ENCODE measurements at places on chromosomes 4 and X.

DNA sequence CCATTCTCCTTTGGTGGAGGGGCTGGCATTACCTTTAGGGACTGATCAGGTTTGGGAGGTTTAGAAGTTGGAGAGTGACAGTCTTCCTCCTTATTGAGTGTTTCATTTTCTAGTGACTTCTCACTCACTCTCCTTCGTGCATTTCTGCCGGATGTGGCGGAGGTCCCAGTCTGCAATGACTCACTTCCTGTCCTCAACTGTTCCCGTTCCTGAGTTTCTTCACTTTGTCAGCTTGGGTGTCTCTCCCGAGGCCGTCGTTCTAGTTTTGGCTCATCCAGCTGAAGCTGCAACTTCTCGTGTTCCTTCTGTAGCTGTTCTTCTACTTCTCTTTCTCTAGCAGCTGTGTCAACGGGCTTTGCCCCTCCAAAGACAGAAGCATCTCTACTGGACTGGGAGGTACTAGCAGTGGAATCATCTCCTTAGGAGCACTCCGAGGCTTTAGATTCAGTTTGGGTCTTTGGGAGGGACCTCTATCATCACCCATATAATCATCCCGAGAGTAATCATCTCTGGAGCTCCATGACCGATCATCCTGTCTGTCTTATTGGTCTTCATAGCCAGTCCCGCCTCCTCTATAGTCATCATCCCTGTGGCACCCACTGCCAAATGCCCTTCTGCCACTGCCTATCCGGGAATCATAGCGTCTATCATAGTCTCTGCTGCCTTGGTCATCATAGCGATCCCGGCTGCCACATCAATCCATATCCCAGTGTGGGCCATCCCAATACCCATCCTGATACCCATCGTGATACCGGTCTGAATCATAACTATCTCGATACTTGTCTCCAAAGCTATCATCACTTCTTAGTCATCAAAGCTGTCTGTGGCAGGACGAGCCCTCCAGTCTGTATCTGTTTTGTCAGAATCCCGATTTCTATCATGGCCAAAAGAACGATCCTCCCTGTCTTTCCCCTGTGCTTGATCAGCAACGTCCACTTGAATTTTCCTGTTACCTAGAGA is 35.3 kb upstream of the VSIG4 start:
- DNase-seq: no peak

DNA sequence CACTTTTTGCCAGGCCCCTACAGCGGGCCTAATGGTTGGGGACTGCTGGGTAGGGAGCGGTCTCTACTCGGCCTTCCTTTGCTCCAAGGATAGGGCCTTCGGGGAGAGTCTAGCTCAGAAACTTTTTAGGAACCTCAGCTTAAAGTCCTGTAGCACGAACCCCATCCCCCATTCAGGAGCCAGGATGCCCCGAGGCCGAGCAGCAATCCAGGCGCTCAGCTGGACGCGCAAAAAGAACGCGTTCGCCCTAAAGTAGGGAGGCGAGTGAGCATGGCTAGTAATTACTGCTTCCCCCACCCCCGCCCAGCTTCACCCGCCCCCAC is 9.7 kb downstream of the POU4F2 start:
- DNase-seq: no peak

GRCh38 chr4:140856621-140857062 is 100.5 kb upstream of the TBC1D9 start:
- no peak for DNase-seq

DNA sequence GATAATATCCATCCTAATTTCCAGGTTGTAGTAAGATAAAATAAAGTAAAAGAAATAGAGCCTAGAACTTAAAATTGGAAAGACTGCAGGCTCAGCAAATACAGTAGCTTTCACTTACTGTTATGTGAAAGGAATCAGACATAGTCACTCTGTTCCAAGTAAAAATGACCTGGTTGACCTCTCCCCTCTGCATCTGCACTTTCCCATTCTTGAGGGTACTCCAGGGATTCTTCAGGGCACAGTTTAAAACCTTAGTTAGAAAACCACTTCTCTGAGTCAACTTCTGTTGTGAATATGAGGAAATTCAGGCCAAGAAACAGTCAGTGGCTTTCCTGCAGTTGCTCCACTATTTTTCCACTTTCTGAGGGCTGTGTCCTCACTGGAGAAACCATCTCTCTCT is 42.9 kb downstream of the FRAS1 start:
- DNase-seq: no peak

DNA sequence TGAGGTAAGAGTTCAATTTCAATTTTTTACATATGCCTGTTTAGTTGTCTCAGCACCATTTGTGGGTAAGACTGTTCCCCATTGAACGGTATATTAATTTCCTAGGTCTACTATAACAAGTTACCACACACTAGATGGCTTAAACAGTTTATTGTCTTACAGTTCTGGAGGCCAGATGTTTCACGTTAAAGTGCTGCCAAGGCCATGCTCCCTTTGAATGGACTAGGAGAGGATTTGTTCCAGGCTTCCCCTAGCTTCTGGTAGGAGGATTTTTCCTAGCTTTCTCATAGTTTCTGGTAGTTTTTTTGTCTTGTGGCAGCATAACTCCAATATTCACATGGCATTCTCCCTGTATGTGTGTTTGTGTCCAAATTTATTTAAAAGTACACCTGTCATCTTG is 149.3 kb upstream of the CYSLTR1 start:
- no peak for DNase-seq

- DNase-seq: no peak
These were observed 197.2 kb upstream of the CNKSR2 start for GRCh38 chrX:21176921-21177571.

DNA sequence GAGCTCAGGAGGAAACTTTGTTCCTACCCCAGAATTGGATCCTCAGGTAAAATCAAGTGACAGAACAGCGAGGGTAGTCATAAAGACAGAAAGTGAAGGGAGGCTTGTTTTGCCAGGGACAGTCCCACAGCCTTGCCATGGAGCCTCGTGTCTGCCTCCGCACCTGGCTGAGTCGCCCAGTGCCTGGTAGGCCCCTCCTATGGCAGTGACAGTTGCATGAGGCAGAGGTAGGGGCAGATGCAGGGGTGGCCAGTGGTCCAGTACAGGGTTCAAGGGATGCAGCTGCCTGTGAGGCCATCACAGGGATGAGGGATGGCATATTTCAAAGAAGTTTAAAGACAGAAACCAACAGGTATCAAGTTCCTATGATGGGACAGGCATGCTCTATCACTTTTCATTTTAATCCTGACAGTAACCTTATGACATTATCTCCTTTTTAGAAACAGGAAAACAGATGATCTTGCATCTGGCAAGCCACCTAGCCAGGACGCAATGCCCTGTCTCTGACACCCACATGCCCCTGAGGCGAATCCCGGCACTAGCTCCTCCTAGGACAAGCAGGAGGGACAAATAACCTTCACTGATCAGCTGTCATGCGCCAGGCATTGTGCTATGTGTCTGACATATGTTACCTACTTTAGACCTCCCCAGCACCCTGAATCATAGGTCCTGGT is 127.4 kb upstream of the ENPP6 start:
- DNase-seq: no peak

GRCh38 chrX:69110116-69110530 is 55.1 kb downstream of the PJA1 start:
- no peak for DNase-seq

Data from NCI-H774 (cell line).